Cortex of kidney (tissue), 1 donor: ENCODE measurements at places on chromosomes 13 and 19.

DNA sequence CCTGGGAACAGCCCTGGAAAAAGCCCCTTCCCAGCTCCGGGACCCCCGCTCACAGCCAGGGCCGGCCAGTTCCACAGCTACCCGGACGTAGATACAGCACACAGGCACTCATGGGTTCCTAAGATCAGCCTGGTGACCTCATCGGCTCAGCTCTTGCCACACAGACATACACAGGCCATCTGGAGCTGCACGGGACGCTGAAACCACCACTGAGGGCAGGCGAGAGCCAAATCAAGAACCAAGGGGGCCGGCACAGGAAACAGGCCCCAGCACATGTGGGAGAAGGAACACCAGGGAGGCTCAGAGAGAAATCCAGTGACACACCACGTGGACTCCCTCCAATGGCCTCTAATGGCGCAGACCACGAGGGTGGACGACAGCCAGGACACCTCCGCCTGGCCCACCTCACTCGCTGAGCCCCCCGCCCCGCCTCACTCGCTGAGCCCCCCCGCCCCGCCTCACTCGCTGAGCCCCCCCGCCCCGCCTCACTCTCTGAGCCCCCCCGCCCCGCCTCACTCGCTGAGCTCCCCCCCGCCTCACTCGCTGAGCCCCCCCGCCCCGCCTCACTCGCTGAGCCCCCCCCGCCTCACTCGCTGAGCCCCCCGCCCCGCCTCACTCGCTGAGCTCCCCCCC is 69.7 kb upstream of the C13orf46 start:
- DNase-seq, result no peak

GRCh38 chr13:29589234-29589633 is 6.3 kb downstream of the SLC7A1 start:
- DNase-seq, result no peak

- no peak for DNase-seq
Measured at GRCh38 chr13:100532090-100532766, 56.4 kb downstream of the GGACT start.

GRCh38 chr19:57436417-57436816 is 1.3 kb downstream of the ZNF749 start:
- no peak for DNase-seq

- no peak for DNase-seq
Measured at GRCh38 chr13:44313674-44314073, 60.0 kb upstream of the SERP2 start.

- no peak for DNase-seq
Measured at GRCh38 chr19:37909661-37910199, 2.7 kb downstream of the SIPA1L3 start.

- no peak for DNase-seq
Measured at GRCh38 chr19:50725218-50725910, 2.2 kb downstream of the CLEC11A start.

- no peak for DNase-seq
Measured at GRCh38 chr19:56880592-56881190, 40.2 kb upstream of the PEG3 start.

GRCh38 chr19:5157186-5157585 is 183.4 kb downstream of the PTPRS start:
- DNase-seq, result no peak

DNA sequence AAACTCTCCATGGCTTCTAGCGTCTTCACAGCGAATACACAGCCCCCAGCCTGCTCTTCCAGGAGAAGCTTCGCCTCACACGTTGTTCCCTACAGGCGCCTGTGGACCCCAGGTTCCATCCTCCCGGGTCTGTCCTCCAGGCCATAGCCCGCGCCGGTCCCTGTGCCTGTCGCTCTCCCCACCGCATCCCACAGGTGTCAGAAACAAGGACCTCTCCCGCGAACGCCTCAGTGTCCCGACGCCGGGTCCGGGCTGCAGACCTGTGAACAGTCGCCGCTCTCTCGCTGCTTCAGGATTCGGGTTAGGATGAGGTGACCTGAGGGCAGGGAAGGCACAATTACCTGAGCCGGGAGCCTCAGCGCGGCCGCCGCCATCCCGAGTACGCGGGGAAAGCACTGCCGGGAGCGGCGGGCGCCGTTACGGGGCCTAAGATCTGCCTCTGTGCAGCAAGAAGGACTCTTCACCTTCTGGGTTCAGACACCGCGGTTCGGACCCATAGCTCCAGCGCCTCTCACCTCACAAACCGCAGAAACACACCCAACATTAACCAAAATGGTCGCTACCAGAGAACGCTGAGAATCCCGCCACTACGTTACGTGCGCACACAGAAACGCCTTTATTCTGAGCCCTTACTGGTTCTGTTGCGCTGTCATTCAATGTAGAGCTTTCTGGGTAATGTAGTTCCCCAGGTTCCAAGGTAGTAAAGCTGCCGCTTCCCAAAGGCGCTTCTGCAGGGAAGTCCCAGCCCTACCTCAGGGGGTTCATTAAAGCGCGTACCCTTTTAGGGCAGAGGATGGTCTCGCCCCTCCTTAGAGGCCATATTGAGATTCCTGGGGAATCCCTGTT is at the start of gene ZNF418:
ZNF418 (minus strand) TSS at position 583 of the 846 bp plus-strand sequence. CDS start 1,580 bp downstream, outside the sequence.
- DNase-seq, result no peak

- DNase-seq, result no peak
Measured at GRCh38 chr13:49711218-49711863, 20.1 kb upstream of the EBPL start.

DNA sequence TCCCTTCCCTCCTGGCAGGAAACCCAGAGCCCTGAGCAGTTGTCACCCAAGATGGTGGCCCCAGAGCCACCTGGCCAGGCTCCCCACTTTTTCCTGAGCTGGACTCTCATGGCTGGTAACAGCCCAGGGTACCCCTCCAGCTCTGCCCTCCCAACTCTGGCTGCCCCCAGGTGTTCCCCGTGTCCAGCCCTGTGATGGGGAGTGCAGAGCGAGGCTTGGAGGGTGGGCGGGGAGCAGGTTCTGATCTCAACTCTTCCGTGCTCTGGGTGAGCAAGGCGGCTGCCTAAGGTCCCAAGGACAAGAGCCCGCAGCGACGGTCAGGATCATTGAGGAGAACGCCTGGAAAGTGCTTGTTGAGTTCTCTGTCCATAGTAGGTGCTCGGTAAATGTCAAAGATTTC is 54.7 kb upstream of the GAS6 start:
- DNase-seq, result no peak

DNA sequence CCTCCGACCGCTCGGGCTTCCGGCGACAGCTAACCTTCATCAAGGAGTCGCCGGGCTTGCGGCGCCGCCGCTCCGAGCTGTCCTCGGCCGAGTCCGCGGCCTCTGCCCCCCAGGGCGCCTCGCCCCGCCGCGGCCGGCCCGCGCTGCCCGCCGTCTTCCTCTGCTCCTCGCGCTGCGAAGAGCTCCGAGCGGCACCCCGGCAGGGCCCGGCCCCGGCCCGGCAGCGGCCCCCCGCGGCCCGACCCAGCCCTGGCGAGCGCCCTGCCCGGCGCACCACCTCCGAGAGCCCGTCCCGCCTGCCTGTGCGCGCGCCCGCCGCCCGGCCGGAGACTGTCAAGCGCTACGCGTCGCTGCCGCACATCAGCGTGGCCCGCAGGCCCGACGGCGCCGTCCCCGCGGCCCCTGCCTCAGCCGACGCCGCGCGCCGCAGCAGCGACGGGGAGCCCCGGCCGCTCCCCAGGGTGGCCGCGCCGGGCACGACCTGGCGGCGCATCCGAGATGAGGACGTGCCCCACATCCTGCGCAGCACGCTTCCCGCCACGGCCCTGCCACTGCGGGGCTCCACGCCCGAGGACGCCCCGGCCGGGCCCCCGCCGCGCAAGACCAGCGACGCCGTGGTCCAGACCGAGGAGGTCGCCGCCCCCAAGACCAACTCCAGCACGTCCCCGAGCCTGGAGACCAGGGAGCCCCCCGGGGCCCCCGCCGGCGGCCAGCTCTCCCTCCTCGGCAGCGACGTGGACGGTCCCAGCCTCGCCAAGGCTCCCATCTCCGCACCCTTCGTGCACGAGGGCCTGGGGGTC is 9.6 kb downstream of the C19orf25 start:
- no peak for DNase-seq

GRCh38 chr13:113220877-113221276 is 11.5 kb downstream of the CUL4A start:
- no peak for DNase-seq

GRCh38 chr19:40305403-40305802 is 20.3 kb upstream of the AKT2 start:
- DNase-seq, result no peak

- DNase-seq, result no peak
Measured at GRCh38 chr13:19606152-19606551, 27.3 kb upstream of the MPHOSPH8 start.

- DNase-seq, result no peak
Measured at GRCh38 chr13:20401931-20402856, 123.5 kb downstream of the CRYL1 start.

DNA sequence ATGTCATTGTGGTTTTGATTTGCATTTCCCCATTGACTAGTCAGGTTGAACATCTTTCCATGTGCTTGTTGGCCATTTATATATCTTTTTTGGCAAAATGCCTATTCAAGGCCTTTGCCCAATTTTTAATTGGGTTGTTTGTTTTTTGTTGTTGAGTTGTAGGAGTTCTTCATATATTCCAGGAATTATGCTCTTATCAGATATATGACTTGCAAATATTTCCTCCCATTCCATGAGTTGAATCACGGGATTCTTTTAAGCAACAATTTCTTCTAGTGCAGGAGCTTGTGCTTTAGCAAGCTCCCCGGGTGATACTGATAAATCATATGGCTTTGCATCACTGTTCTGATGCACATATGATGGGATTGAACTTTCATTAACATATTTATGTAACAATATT is 47.0 kb upstream of the FLT1 start:
- DNase-seq, result no peak

GRCh38 chr19:8252922-8253589 is 43.9 kb downstream of the CERS4 start:
- no peak for DNase-seq

- DNase-seq, result no peak
Measured at GRCh38 chr19:1524287-1524971, 552 bp downstream of the PLK5 start.

DNA sequence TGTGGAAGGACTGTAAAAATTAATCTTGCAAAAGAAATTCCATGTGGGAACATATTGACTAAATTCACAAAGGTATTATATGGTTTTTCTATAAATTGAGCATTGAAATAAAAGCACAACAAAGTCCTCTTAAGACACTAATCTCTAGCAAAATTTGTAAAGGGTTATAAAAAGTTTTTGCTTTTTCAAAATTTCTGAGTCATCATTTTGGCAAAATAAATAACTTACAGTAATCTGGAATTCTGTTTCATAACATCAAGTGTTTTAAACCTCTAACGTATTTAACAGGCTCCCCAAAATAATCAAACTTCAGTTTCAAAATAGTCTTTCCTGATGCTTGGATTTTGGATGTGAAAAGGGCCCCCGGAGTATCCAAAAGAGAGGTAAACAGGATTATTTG is 26.0 kb downstream of the MED4 start:
- no peak for DNase-seq

- no peak for DNase-seq
Measured at GRCh38 chr13:26695891-26696311, 64.7 kb downstream of the GPR12 start.

GRCh38 chr19:19050731-19051130 is 13.1 kb upstream of the SLC25A42 start:
- no peak for DNase-seq

DNA sequence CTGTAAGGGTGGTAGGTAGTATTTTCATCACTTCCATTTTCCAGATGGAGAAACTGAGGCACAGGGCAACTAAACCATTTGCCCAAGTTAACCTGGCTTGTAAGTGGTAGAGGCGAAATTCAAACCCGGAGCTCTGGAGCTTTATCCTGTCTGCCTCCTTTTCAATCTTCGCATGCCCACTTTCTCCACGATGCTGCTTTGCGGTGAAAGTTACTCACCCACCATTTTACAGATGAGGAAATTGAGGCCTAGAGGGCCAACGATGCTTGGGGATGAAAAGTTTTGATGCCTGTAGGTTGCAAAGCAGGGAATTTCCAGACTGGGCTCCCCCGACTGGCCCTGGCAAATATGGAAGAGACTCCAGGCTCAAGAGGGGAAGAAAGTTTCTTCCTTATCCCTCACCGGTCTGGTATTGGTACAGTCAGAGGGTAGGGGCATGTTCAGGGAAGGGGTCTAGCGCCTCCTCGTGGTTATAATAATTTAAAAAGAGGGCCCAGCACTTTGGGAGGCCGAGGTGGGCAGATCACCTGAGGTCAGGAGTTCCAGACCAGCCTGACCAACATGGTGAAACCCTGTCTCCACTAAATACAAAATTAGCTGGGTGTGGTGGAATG is 1.9 kb upstream of the SH2D3A start:
- DNase-seq, result no peak

GRCh38 chr19:19185853-19186740 is 5.9 kb downstream of the BORCS8 start:
- DNase-seq, result no peak

DNA sequence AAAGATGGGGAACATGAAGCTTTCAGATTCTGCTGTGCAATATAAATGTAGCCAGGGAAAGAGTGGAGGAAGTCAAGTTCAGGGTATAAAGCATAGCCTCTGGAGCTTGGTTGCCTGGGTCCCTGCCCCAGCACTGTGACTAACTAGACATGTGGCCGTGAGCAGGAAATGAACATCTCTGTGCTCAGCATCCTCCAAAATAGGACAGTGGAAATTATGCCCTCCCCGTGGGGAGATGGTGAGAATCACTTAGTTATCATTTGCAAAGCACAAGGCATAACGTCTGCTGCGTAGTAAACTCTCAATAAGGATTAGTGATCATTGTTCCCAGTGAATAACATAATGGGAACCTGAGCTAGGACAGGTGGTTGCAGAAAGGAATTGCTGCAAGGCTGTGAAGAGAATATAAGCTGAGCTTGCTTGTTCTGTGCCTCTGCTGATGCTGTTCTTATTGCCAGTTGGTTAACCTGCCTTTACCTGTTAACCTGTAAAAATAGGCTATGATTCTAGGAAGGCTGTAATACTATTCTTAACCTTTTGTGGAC is 441.0 kb downstream of the COG6 start:
- no peak for DNase-seq

- no peak for DNase-seq
Measured at GRCh38 chr19:3521104-3521445, 15.0 kb downstream of the FZR1 start.

DNA sequence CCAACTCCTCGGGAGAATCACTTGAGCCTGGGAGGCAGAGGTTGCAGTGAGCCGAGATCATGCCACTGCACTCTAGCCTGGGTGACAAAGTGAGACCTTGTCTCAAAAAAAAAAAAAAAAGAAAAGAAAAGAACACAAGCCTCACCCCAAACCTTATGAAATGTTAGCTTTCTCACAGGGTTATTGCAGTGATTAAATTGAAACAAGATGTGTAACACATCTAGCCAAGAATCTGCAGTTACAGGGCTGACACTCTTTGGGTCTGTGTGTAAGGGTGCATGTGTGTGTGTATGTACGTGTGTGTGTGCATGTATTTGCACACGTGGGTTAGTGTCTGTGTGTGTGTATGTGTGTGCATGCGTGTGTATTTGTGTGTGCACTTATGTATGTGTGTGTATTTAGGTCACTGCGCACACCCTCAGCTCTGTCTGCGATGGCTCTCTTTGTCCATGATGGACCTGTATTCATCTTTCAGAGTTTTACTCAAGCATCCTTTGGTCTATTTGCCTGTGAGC is 336.3 kb downstream of the UQCRFS1 start:
- DNase-seq, result no peak

GRCh38 chr19:31574251-31574973 is 225.2 kb upstream of the TSHZ3 start:
- DNase-seq, result no peak
